ENCODE measurements at places on chromosomes 16 and 17. TPM values are rescaled to one million over a fixed set of nuclear protein-coding genes. Genes with fewer than 3 reads are reported as not detected.
A peak's percentile ranks its signal among the peaks of the same experiment; 100 is the strongest.

The NPB gene
- polyA plus RNA-seq, result 0.39 TPM

The PTGES3L gene
- 3.4 TPM for polyA plus RNA-seq

The GRN gene
- 469 TPM for polyA plus RNA-seq

The C17orf67 gene
- polyA plus RNA-seq, result 1.0 TPM

The PMM2 gene
- polyA plus RNA-seq, result 40.3 TPM

The TSPOAP1 gene
- polyA plus RNA-seq, result 17.2 TPM

The PLLP gene
- polyA plus RNA-seq, result 117 TPM

The HOXB1 gene
- 0.07 TPM for polyA plus RNA-seq

The MAZ gene
- polyA plus RNA-seq, result 236 TPM

The WNT9B gene
- not detected for polyA plus RNA-seq

The MYH11 gene
- polyA plus RNA-seq, result 401 TPM

The HP gene
- 0.73 TPM for polyA plus RNA-seq

The GLP2R gene
- polyA plus RNA-seq, result 6.4 TPM

The NAE1 gene
- 67.6 TPM for polyA plus RNA-seq

The MAPT gene
- polyA plus RNA-seq, result 10.0 TPM

The RIPOR1 gene
- 18.9 TPM for polyA plus RNA-seq

The ZG16B gene
- 4.3 TPM for polyA plus RNA-seq

DNA sequence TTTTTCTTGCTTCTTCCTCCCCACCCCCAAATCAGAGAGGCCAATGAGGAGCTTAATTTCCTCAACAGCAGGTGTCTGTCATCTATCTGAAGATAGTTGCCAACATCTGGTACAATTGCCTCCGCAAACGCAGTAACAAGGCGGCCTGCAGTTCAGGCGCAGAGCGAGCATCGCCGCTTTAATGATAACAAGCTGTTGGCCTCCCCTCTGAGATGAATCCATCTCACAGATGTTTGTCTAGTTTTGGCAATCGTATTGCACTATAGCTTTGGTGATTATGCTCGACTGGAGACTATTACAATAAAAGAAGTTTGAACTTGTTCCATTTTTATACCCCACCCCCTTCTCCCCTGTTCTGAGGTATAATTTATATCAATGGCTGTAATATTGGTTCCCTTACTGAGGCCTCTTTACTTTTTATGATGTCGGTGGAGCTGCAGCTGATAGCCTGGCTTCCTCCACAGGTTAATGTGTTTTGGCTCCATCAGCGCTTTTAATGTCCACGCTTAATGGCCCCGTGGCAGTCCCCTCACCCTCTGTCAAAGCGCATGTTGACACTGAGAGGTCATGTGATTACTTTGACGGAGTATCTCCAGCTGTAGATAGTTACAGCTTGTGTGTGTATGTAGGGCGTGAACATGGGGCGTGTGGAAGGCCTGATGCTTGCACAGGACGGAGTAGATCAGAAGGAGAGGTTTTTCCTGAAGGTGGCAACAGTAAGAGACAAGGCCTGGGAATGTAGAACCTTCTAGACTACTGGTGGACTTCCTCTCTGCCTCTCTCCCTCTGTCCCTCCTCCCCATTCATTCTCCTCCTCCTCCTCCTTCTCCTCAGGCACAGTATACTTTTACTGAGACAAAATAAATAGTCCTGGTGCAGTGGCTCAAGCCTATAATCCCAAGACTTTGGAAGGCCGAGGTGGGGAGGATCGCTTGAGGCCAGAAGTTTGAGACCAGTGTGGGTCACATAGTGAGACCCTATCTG lies 164.7 kb downstream of the MSI2 start:
- peak; percentile 97 for DNase-seq

GRCh38 chr17:57675427-57676387 lies 69.4 kb downstream of the CCDC182 start:
- no peak for DNase-seq

DNA sequence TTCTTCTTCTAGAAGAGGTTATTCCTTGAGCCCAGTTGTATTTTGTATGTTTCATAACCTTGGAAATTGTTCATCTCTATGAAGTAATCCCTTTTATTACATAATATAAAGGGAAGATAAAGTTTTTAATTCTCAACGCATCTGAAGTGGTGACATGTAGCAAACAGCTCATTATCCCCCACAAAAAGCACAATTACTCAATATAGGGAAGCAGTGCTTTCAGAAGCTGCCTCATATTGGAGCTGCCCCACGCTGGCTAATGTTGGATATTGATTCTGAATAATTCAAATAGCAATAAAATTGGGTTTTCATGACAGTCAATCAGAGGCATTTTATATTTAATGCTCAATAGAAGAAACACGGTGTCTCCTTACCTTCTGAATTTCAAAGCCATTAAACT lies 604.3 kb upstream of the RBFOX1 start:
- DNase-seq, result no peak

DNA sequence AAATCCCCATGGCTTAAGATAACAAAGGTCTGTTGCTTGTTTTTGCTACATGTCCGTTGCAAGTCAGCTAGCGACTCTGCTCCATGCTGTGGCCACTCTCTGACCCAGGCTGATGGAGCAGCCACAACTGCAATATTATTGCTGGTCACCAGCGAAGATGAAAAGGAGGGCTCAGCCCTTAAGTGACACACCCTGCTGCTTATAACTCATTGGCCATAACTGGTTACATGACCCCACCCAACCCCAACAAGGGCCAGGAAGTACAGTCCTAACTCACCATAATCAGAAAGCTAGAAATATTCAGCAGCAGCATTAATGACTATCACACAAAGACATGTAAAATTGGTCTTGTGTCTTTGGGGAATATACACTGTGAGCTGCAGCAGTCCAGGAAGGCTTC lies 224.3 kb downstream of the SOX9 start:
- DNase-seq, result no peak

DNA sequence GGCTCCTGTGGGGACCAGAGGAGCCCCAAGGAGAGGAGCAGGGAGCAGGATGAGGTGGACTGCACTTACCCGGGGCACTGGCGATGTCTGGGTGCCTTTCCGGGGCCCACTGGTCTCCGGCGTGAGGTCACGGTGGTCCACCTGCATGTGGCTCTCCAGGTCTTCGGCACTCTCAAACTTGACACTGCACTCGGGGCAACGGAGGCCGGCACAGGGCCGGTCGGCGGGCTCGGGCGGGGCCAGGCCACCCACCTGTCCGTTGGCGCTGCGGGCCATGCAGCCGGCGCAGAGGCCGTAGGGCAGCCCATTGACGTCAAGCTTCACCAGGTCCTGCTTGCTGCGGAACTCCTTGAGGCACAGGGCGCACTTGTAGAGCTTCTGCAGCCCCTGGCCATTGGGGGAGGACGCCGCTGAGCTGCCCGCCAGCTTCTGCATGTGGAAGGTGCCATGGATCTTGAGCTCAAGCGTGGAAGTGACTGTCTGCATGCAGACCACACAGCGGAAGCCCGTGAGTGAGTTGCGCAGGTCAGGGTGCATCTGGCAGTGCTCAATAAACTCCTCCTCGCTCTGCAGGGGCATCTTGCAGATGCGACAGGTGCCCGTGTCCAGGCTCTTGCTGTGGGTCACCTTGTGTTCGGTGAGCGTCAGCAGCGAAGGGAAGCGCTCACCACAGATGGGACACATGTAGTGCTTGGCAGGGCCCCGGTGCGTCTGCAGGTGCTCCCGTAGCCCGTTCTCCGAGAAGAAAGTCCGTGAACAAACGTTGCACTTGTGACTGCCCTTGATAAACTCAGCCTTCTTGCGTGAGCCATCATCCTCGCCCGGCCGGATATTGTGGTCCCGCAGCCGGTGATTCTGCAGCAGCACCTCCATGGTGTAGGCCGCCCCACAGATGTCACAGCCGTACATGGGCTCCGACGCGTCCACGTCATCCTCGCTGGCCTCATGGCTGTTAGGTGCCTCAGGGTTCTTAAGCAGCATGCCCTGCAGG lies 220.0 kb downstream of the ZNF423 start:
- no peak for DNase-seq

GRCh38 chr17:2571523-2572303 lies 21.7 kb upstream of the PAFAH1B1 start:
- no peak for DNase-seq

GRCh38 chr17:79925242-79925957 lies 86.2 kb upstream of the CBX4 start:
- peak; percentile 64 for DNase-seq

- no peak for DNase-seq
These were observed 181.2 kb upstream of the AXIN2 start for GRCh38 chr17:65742403-65743307.

GRCh38 chr17:4520060-4520893 lies 21.6 kb downstream of the SPNS2 start:
- DNase-seq, result no peak

- peak; percentile 69 for DNase-seq
These were observed 17.8 kb upstream of the RAI1 start for GRCh38 chr17:17663160-17664063.

DNA sequence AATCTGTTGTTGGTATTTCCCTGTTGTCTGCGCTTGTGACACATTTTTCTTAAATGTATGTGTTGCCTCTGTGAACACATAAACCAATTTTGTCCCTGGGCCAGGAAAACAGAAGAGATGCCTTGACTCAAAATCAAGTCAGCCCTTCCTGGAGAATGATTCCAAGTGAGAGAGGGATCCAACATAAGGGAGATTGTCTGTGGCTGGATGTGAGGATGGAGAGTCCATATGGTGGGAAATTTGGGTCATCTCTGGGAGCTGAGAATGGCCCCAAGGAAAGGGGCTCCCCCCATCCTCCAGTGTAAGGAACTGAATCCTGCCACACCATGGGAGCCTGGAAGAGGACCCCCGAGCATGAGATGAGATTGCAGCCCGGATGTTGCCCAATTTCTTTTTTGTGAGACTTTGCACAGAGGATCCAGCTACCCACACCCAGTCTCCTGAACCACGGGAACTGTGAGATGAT lies 13.5 kb downstream of the CRYM start:
- no peak for DNase-seq

DNA sequence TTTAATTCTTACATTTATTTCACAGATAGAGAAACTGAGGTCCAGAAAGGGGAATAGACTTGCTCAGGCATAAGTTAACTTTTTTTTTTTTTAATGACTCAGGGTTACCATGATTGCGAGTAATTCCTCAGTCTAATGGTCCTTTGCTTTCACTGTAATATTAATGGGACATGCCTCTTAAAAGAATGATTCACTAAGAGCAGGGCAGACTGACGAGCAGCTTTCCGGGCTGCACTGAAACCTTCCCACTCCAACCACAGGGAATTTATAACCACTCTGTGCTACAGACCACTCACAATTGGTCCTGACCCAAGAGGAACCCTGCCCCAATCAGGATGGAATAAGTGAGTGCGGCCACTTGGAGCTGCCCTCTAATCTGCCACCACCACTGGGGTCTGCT lies 5.7 kb downstream of the HOXB2 start:
- DNase-seq, result no peak

GRCh38 chr17:73711184-73711583 lies 66.9 kb upstream of the SDK2 start:
- DNase-seq, result no peak

- DNase-seq, result no peak
These were observed 1.1 kb upstream of the XYLT1 start for GRCh38 chr16:17471719-17472461.

DNA sequence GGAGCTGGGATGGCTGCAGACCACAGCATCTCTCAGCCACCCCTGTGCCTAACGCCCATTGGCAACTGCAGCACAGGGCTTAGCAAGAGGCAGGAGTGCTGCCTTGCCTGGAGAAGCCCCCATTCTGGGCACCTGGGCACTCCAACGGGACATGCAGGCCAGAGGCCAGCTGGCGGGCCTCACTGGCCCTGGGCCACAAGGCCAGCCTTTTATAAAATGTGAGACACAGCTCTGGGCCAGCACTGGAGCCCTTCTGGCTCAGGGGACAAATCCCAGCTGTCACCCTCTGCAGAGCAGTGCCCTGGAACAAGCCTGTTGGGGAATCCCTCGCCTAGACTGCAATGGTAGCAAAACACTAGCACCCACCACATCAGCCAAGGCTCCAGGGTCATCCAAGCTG lies 171.8 kb downstream of the WSCD1 start:
- no peak for DNase-seq

DNA sequence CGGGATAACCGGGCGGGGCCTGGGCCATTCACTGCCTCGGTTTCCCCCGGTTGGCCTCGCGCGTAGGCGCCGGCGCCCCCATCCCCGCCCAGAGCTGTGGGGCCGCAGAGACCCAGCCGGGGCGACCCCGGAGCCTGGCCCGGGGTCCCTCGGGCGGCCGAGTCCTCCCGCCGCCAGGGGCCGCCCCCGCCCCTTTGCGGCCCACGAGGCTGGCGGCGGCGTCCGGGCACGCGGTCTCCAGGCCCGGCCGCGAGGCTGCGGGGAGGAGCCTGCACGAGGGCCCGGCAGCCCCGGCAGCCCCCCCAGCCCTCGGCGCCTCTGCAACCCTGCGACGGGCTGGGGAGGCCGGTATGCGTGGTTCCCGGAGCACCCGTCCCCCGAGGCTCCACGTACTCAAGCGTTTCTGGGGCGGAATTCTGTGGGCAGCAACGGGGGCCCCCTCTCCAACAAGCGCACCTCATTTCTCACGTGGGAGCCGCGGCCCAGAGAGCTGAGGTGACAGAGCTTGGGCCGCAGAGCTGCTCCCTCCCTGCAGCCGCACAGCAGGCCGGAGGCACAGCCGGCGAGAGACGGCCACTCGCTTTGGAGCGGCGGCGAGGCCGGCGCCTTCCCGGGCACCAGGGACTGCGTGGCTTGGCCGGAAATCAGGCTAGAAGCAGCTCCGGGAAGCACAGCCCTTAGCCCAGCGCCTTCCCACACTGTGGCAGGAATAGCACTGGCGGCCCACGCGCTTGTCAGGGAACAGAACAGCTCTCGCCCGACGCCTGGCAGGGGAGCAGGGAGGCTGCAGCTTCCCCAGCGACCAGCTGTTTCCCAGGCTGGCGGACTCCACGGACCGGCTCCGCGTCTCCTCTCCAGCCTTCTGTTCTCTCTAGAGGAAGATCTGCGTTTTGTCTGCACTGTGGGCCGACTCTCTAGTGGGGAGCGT lies 867 bp upstream of the LIMD2 start:
- DNase-seq, result no peak

GRCh38 chr16:70364399-70364798 lies 17.7 kb downstream of the DDX19A start:
- no peak for DNase-seq

- no peak for DNase-seq
These were observed 902 bp downstream of the STAC2 start for GRCh38 chr17:39224778-39225307.

GRCh38 chr16:76524356-76524755 lies 247.2 kb downstream of the CNTNAP4 start:
- no peak for DNase-seq

Measured in large intestine (tissue), 12 donors.